Activated CD8-positive, alpha-beta T cell treated with anti-CD3 and anti-CD28 coated beads for 36 hours (primary cell): ENCODE measurements at places on chromosomes 4 and X.

DNA sequence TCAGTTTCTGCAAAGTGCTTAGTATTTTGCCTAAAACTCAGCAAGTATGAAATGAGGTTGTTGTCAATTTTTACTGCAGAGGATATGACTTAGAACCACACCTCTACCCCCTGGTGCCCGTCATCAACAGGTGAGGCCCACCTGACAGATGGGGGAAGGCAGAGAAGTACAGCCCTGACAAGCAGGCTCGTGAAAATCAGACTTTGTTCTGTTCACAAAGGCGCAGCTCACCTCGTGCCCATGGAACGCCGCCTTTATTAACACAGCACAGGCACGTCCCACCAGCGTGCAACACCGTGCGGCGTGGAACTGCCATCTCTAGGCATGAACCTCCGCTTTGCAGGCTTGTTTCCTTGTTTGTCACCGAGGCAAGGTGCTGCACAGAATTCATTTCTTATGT, 13.3 kb downstream of the CYP4V2 start:
- no peak for DNase-seq

DNA sequence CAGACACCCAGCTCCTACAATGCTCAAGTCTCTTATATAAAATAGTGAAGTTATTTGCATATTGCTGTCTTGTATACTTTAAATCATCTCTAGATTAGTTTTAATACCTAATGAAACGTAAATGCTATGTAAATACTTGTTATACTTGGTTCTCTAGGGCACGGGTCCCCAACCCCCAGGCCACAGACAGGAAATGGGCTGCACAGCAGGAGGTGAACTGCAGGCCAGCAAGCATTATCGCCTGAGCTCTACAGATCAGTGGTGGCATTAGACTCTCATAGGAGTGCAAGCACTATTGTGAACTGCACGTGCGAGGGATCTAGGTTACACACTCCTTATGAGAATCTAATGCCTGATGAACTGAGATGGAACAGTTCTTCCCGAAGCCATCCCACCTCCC, 395.9 kb upstream of the EMCN start:
- no peak for DNase-seq

GRCh38 chrX:46485897-46486296, 59.3 kb downstream of the ZNF674 start:
- DNase-seq: no peak

DNA sequence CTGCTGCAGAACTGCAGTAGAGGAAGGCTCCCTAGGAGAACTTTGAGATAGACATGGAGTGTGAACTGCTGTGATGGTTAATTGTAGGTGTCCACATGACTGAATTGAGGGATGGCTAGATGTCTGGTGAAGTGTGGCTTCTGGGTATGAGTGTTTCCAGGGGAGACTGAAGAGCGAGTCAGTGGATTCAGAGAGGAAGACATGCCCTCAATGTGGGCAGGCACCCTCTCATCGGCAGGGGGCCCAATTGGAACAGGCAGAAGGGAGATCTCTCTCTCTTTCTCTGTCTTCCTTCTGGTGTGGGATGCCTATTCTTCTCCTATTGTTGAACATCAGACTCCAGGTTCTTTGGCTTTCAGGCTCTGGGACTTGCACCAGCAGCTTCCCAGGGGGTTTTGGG, 304.7 kb upstream of the GATB start:
- peak; percentile 20 for DNase-seq
